ENCODE measurements at places on chromosomes 2 and 18.

DNA sequence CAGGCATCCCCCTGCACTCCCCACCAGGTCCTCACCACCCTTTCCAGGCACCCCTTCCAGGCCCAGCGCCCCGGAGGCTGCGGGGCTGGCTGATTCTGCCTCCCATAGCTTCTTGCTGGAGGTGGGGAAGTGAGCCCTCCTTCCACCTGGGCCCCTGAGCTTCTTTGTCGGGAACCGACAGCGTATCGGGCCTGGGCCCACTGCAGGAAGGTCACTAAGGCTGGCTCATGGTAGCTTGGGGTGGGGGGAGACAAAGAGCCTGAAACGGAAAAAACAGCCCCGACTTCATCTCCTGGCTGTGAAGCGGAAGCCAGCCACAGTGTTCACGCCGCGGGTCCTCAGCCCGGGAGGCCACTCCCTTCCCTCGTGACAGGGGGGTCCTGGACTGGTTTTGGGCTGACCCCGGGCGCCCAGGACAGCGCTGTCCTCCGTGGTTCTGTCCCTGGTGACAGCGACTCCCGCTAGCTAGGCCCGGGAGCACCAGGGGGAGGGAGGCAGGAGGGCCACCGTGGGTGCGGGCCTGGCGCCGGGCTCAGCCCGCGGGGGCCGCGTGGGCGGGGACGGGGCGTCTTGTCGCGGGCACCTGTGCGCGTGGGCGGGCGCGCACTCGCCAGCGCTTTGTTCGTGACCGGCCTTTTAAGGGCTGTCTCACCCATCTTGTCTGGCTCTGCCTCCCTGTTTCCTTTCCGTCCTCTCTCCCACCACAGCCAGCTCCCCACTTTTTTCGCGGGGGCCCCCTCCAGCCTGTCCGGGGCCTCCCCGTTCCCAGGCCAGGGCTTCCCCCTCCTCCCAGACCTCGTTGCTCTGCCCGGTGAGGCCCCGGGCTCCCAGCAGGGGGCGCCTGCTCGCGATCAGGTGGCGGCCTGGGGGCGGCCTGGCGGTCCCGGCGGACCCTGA lies 64.9 kb downstream of the DNMT3A start:
- peak; percentile 58 for DNase-seq

DNA sequence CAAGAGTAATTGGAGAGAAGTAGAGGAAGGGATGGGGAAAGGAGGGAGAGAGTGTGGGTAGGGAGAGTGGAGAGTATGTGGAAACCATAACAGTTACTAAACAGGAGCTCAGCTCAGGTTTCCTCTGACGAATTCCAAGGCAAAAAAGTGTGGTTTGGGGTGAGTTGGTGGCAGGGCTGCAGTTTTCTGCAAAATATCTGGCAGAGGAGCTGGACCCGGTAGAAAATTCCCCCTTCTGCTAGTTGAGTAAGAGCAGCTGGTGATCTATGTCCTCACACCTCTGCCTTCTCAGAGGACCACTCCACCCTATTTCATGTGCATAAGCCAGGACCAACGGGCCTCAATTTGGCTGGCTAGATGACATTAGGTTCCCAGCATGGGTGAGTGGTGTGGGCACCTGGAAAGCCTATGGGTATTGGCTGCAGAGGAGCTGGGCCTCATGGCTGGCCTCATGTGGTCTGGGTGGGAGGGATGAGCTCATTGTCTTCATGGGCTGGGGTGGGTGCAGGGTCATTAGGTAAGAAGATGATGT lies 13.2 kb downstream of the NRP2 start:
- DNase-seq, result no peak

GRCh38 chr2:173657996-173658717 lies 303.5 kb downstream of the CDCA7 start:
- no peak for DNase-seq

GRCh38 chr18:79766308-79766707 lies 31.4 kb upstream of the KCNG2 start:
- no peak for DNase-seq

DNA sequence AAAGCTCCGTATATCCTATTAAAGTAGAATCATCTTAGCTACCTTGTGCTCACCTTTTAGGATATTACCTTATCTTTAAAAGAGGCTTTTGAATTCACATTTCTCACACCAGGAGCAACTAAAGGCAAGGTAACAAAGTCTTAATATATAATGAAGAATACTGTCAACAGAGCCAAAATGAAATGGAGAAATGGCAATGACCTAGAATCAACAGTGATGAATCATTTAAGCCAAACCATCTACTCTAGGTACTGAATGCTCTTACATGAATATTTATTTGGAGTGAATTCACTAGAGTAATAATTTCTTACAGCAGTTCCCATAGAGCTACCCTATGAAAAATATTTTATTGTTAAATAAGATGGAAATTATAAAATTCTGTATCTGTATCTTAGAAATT lies 421.0 kb downstream of the RND3 start:
- DNase-seq, result no peak

DNA sequence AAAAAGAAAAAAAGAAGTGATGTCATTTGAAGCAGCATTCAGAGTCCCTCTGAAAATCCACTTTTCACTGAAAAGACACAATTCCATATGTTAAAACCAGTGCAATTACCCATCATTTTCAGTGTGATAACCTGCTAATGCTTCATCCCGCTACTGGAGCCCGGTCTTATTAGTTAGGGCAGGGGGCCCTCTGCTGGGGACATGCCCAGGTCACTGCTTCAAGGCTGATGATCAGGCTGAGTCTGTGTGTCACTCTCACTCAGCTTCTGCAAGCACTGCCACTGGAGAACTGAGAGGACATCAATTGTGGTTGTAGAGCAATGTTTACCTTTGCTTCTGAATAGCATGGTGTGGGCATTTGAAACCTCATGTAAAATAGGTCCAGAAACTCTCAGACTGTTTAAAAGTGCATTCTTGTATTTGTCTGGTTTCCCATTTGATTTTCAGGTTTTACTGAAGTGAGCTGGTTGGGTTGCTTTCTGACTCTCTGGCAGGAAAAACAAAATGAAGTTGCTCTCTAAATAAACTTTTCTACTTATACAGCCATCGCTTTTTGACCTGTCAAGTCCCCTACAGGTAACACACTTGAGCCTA lies 49.2 kb upstream of the NXPH2 start:
- DNase-seq, result no peak

DNA sequence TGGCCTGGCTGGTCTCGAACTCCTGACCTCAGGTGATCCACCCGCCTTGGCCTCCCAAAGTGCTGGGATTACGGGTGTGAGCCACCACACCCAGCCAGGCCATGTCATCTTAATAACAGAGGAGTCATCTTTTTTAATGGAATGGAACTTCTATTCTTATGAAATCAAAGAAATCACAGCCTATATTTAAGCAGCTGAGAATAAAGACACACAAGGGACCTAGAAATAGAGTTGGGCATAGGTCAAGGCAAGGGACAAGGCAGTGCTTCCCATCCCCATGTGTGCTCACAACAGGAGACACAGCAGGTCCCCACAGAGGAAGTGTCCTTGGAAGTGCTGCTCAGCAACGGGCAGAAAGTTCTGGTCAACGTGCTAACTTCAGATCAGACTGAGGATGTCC lies 3.2 kb downstream of the SNX17 start:
- no peak for DNase-seq

GRCh38 chr18:70243131-70243929 lies 37.8 kb upstream of the RTTN start:
- no peak for DNase-seq

- DNase-seq, result no peak
These were observed 15.3 kb downstream of the EVX2 start for GRCh38 chr2:176068419-176068832.

DNA sequence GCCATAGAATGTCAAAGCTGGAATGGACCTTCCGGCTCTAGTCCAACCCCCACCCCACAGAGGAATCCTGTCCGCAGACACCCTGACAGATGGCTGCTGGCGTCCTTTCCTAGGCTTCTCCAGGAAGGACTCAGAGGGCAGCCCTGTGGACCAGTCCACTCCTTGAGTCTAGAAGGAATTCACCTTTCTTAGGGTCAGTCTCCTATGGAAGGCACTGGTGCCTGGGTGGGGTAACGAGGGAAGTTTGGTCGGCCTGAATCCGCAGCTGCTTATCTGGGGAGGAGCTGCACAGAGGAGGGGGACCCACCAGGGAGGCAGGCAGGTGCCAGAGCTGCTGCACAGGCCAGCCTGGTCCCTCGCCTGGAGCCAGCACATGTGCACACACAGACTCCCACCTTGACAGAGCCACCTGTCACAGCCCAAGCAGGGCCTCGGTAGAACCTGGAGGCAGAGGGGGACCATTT lies 2.5 kb downstream of the DNMT3A start:
- DNase-seq, result no peak

- DNase-seq, result no peak
These were observed 45.9 kb downstream of the MBOAT2 start for GRCh38 chr2:8957628-8958027.

GRCh38 chr2:188659656-188660406 lies 314.3 kb upstream of the COL3A1 start:
- DNase-seq, result no peak

DNA sequence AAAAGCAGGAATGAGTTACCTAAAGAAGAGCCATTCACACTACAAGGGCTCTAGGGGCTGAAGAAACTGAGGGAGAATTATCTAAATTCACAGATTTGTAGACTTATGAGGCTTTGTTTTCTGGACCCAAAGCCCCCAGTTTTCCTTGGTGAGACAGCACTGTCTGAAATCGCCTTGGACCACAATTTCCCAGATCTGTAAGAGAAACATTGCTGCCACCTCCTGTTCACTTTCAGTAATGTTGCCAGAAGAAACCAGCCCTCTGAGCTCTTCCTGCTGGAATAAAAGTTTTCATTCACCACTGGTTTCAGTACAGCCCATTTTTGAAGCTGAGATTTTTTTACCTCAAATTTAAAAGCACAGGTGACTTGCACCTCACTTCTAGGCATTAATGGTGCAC lies 169.2 kb downstream of the CDH20 start:
- DNase-seq, result no peak

DNA sequence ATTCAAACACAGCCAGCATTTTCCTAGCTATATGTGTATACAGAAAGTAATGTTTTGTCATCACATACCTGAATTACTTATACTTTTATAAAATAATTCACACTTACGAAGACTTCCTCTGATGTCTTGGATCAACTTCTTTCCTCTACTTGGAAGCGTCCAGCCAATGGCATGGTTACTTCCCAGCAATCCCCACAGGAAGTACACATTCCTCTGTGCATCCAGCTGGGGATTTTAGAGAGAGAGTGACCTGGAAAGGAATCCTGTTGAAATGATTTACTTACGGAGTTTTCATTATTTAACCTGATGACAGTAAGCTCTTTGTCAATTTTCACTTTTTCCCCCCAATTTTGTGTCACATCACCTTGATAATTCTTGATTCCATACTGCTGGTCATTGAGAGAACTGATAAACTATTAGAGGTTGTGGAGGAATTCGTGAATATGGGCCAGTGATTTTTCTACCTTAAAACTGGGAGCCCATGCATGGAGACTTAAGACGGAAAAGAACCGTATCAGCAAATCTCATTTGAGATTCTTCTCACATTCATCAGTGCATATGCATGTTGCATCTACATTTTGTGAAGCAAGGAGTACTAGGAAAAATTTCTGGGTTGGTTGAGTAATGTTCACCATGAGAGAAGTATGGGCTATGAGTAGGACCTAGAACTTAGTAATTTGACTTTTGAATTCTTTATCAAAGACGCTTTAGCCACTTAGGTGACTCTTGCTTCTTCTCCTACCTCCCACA lies 9.0 kb upstream of the IL18R1 start:
- no peak for DNase-seq

- no peak for DNase-seq
These were observed 40.4 kb upstream of the CDC42EP3 start for GRCh38 chr2:37711831-37712230.

DNA sequence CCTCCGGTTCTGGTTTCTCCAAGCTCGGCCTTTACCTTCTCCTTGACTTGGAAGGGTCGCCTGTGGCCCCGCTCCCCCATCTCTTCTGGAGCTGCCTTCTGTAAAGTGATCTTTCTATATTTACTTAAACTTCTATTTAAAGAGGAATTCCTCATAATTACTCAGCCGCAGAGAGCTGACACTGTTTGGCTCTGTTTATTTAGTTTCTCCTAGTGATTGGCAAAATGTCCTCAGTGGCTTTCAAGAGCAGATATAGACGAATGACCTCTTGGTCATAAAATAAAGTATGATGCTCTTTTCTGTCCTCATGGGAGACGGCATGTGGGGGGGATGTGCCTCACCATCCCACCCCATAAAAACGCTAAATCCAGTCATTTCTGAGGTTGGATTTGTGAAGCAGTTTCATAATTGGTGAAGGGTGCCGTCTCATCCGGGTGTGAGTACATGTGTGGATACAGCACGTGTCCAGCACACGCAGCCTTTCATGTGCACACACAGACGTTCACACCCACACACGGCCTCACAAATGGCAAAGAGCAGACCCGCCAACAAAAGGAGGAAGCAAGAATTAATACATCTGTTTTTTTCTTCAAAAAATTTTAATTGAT lies 43.4 kb upstream of the SMAD7 start:
- no peak for DNase-seq

- no peak for DNase-seq
These were observed 310.3 kb upstream of the CYP26B1 start for GRCh38 chr2:72457801-72458516.

DNA sequence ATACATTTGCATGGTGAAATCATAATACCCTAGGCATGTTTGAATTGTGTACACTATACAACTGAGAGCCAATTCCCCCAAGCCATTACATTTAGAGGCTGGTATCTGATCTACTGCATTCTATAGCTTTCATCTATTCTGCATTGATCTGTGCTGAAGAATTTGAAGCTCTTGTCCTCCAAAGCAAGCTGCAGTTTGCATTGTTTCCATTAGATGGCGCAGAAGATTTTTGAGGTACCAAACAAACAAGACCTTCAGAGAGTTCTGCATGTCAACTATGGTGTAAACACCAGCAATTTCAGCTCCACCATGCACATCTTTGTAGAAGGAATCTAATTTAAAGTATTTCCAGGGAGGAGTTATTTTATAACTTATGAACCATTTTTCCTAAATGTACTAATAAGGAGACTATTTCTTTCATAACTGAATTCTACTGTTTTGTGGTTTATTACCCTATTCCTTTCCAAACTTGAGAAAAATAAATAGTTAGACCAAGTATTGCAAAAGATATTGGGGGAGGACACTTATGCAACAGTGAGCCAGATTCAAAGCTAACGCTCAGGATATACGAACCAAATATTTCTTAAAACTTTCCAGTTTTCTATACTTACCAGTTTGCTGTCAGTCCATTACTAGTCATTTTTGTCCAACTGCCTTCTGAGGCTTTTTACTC lies 761.8 kb upstream of the ACVR2A start:
- DNase-seq, result no peak

DNA sequence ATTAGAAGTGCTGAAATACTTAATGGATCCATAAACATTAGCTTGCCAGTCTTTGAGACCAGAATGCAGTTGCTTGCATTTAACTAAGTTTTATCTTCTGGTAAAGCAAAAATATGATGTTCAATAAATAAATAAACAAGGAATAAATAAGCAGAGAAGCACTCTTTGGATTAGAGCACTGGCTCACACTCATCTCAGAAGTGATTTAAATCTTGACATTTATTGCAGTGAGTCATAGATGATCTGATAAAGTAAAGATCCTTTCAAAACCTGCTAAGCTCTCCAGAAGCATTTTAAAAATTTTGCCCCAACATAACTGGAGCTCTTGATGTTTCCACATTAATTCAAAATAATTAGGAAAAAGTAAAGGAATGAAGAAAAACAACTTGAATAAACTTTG lies 66.8 kb downstream of the KYNU start:
- DNase-seq, result no peak

- no peak for DNase-seq
These were observed 24.0 kb upstream of the GALNT5 start for GRCh38 chr2:157233506-157233905.
